Activated T-cell treated with anti-CD3 and anti-CD28 coated beads, Interleukin-2, amount 50 U/mL, for 24 hours (primary cell): ENCODE measurements at places on chromosomes 6 and 20.

- no peak for DNase-seq
These were observed 24.4 kb downstream of the MYLIP start for GRCh38 chr6:16153211-16153820.

GRCh38 chr6:154513601-154514320, 3.3 kb upstream of the CNKSR3 start:
- no peak for DNase-seq

DNA sequence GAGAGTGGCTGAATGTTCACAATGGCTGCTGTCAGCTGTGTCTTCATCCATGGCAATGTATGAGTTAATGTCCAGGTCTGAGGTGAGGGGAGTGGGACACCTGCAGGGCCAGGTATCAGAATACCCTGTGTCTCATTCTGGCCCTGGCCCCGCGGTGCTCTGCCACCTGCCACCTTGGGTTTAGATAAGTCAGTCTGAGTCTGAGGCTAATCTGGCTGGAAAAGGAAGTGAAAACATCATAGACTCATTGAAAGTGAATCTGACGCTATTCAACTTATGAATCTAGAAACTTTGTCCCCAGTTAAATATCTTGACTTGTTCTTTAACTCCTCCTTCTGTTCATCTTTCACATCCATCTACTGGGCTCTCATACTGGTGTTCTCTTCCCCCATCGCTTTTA, 267.1 kb upstream of the JAG1 start:
- DNase-seq: no peak

DNA sequence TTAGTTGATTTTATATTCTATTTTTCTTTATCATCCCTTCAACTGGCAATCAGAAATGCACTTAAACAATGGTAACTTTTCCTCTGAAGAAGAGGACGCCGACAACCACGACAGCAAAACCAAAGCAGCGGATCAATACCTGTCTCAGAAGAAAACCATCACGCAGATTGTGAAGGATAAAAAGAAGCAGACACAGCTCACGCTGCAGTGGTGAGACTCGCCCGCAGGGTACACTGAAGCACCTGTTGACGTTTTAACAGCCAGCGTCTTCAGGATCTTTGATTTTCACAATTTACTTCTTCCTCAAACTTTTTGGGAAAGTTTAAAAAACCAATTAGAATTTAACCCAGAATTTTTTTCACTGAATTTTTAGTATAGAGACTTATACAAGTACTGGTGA, 701 bp downstream of the RFX6 start:
- DNase-seq: no peak

DNA sequence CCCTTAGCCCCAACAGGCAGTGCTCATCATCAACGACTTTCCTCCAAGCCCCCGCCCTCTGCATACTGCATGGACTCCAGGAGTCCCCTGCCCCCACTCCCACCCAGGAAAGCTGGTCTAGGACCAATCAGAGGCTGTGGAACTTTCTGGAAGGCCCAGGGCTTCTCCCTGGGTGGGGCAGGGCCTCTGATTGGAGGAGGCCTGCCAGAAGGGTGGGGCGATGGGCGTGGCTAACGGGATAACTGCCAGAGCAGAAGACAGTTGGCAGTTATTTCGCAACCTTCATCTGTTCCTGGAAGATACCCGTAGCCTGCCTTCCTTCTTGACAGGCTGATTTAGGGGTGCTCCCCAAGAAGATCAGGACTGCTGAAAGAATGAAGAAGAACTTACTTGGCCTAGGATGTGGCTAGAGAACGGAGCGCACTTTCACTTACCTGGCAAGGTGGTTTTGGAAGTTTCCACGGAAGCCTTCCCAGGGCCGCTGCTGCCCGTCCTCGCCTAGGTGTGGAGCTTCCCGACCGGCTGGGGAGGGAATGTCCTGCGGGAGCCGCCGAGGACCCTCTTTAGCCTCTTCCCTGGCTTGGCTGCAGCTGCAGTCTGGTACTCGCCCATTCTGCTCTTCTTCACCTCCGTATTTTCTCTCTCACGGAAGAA, 209.0 kb downstream of the LRFN2 start:
- no peak for DNase-seq

- DNase-seq: no peak
These were observed 413.0 kb downstream of the PREX1 start for GRCh38 chr20:48414786-48415185.
